ENCODE measurements at places on chromosomes 1 and 21. TPM values are rescaled to one million over a fixed set of nuclear protein-coding genes. Genes with fewer than 3 reads are reported as not detected.

DNA sequence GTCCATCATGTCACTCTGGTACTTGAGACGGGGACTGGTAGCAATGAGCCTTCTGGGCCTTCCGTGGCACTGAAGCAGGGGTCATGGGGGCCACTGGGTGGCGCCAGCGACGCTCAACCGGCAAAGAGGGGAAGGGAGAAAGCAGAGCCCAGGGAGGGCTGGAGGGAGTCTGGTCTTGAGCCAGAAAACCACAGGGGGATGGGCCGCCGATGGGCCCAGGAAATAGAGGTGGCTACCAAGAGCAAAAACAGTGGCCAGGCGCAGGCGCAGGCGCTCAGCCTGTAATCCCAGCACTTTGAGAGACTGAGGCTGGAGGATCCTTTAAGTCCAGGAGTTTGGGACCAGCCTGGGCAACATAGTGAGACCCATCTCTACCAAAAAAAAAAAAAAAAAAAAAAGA, 21.8 kb downstream of the EXOC8 start:
- DNase-seq: no peak

DNA sequence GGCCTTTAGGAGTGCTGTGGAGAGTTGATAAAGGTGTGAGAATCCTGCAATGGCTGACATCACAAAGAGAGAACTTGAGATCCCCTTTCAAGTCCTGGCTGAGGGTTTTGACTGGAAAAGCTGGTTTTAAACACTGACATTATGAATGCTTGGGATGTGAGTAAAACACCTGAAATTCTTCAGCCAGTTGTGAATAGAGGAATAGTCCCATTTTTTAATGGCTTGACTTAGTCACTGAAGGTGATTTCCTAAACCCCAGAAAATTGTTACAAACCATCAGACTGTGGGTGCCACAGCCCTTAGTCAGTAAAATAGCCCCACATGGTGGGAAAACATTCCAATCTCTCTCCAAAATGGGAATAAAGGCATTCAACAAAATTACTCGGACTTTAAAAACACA, 107.7 kb upstream of the LMO4 start:
- DNase-seq: no peak

DNA sequence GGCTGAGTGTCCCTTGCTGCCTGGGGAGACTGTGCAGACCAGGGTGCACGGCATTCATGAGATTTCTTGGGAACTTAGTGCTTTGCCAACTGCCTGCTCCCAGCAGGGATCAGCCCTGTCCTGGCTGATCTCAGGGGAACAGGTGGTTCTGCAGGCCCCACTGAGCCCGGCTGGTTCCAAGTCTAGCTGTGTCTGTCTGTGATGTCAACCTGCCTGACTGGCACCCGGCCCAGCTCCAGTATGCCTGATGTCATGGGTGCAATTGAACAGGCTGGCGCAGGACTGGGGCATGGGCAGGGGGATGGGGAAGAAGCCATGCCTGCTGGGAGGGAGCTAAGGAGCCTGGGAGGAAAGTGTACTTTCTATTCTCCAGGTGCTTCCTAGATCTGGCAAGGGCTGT, 227.1 kb downstream of the GRIK3 start:
- DNase-seq: no peak

GRCh38 chr1:40944326-40944725, 35.2 kb upstream of the CTPS1 start:
- DNase-seq: no peak

CRYBG2 gene
- total RNA-seq: not detected
